ENCODE measurements at places on chromosomes 5 and 9.

GRCh38 chr5:37742111-37742510 lies 97.7 kb downstream of the GDNF start:
- DNase-seq = no peak

DNA sequence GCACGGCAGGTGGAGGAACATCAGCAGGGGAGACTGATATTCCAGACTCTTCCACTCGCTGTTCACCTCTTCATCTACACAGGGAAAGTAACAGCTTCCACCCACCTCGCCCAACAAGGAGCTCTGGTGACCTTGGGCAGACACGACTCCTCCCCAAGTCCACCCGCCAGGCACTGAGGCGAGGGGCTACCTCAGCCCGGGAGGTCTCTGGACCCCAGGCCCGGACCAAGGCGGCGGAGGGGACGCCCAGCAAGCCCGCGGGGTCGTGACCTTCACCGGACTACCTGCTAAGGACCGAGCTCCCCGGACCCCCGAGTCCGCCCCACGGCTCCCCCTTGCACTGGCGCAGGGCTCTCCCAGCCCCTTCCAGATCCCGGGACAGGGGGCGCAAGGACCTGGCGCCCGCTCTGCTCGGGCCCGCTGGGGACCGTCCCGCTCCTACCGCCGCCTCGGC lies 70.2 kb upstream of the LPCAT1 start:
- DNase-seq = no peak

GRCh38 chr9:70034271-70034711 lies 9.4 kb upstream of the MAMDC2 start:
- no peak for DNase-seq

DNA sequence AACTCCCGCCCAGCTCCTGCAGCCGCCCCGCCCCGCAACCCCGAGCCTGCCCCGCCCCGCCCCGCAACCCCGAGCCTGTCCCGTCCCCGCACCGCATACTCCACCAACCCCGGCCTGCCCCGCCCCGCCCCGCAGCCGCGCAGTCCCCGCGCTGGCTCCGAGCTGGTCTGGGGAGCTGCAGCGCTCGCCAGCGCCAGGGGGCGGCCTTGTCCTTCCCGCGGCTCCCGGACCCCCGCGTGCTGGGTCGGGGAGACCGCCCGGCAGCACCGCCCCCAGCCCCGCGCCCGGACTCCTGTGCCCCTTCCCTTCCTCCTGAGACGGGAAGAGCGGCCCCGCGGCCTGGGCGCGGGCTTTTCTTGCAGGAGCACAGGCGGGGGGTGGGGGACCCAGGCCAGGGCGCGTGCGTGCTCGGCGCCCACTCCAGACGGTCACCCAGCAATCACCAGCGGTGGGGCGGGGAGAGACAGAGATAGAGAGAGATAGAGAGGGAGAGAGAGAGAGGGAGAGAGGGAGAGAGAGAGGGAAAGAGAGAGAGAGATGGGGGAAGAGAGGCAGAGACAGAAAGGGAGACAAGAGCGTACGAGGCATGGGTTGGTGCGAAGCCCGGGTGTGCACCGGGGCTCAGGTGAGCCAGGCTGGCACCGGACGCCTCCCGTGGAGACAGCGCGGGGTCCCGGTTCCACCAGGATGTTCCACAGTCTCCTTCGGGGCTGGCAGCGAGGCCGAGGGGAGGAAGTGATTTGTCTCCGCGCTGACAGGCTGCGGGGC lies 14.7 kb upstream of the TMEM250 start:
- no peak for DNase-seq

DNA sequence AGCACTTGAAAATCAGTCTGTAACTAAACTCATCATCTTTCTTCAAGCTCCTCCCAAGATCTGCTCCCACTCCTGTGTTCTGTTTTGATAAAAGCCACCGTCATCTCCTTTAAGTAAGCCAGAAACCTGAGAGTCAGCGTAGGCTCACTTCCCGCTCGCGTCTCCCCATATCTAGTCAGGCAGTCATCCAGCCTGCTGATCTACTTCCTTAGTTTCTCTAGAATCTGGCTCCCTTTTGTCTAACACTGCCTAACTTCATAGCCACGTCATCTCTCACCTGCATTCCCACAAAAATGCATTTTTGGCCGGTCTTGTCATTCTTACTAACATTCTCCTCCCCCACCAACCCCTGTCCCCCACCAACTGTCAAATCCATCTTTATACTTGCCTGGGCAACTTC lies 3.0 kb upstream of the TJP2 start:
- no peak for DNase-seq

GRCh38 chr5:111672099-111672498 lies 84.9 kb downstream of the NREP start:
- no peak for DNase-seq

GRCh38 chr5:179927824-179928223 lies 20.1 kb upstream of the TBC1D9B start:
- no peak for DNase-seq

DNA sequence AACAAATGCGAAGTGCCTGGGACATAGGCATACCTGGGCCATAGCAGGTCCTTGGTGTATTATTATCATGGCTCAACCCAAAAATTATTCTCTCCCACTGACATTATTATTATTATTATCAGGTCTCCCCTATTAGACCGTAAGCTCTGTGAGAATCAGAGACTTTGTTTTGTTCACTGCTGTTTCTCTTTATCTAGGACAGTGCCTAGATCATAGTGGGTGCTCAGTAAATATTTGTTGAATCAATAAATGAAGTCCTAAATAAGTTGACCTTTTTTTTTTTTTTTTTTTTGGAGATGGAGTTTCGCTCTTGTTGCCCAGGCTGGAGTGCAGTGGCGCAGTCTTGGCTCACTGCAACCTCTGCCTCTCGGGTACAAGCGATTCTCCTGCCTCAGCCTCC lies 4.9 kb upstream of the TMEFF1 start:
- no peak for DNase-seq

- no peak for DNase-seq
Measured at GRCh38 chr5:179619776-179620175, 3.7 kb downstream of the HNRNPH1 start.

GRCh38 chr9:70478963-70479641 lies 64.6 kb upstream of the KLF9 start:
- DNase-seq = no peak

DNA sequence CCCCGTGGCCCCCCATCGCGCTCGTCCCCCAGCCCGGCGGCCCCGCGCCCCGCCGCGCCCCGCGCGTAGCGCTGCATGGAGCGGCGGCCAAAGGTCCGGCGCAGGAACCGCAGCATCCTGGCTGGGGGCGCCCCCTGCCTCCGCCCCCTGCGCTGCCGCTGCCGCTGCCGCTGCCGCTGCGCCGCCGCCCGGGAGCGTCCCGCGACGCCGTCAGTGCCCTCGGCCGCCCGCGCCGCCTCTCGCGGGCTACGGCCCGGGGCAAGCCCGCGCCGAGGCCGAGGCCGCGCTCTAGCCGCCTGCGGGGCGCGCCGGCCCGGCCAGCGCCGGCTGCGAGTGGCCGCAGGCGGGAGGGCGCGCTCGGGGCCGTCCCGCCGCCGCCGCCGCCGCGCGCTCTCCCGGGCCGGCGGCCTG lies 523 bp downstream of the EPB41L4B start:
- no peak for DNase-seq

- DNase-seq = peak; percentile 47
Measured at GRCh38 chr5:7815892-7816534, 34.9 kb downstream of the CFAP90 start.

- no peak for DNase-seq
Measured at GRCh38 chr5:118705959-118706667, 282.2 kb downstream of the DTWD2 start.

DNA sequence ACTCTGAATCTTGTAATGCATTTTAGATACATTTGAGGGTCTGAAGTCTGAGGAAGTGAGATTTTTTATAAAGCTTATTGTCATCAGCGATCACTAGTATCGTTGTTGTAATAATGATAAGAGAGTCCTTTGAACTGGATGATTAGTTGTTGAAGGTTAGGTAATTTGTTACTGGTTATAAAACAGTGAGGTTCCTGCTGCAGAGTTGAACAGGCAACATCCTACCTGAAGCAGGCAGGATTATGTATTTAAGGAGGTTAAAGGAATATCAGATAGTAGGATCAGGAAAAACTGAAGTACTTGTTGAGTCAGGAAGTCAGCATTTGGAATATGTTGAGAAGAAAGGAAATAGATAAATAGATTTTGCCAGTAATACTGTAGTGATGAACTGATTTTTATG lies 106.7 kb downstream of the VPS13A start:
- no peak for DNase-seq

DNA sequence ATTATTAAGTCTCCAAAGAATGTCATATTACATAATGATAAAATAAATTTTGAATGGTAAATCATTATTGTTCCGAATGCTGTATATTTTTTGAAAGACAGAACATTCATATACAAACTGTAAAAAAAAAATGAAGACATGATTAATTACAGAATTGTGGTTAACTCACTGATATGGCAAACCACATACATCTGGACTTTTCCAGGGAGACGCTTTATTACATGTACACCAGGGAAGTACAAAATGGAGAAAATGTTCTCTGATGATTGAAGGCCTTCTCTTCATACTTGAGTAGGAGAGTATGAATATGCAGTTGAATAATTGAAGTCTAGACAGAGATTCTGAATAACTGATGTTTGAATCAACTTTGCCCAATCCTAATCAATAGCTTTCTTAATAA lies 1886.9 kb downstream of the EFNA5 start:
- DNase-seq = no peak

DNA sequence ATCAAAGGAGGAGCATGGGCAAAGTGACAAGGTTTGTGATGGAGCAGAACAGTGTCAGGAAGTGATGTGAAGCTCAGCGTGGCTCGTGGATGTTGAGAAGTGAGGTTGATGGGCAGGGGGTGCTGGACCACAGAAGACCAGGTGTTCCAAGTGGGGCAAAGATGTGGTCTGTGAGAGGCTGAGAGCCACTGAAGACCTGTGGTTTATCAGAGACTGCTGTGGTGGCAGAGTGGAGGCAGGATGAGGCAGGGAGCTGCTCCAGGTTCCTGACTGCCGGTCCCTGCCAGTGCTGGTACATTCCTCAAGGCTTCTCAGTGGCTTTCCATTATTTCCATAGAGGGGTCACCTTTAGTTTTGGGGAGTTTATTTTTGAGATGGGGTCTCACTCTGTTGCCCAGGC lies 19.1 kb downstream of the PALM2AKAP2 start:
- DNase-seq = no peak

- DNase-seq = peak; percentile 8
Measured at GRCh38 chr5:76579166-76579937, 43.9 kb downstream of the F2RL2 start.

GRCh38 chr5:67249590-67249895 lies 52.9 kb upstream of the CD180 start:
- DNase-seq = no peak
